T-helper 17 cell (primary cell): ENCODE measurements at places on chromosomes 1 and 21.
A peak's percentile ranks its signal among the peaks of the same experiment; 100 is the strongest.

DNA sequence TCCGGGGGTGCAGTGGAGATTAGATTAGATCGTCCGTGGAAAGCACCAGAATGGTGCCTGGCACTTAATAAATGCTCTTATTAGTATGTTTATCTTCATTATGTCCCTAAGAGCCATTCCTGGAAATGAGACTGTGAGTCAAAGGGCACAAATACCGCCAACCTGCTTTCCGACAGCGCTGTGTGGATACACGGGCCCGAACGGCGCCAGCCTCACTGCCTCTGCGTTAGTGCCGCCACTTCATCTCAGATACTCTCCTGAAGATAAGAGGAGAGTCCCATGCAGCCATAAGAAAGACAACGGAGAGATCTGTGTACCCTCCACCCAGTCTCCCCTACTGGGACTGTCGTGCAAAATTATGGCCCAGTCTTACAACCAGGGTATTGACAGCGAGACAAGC, 22.0 kb downstream of the PDE9A start:
- no peak for DNase-seq

GRCh38 chr1:54126271-54126815, 26.5 kb downstream of the CDCP2 start:
- DNase-seq, result no peak

GRCh38 chr1:2969011-2969844, 52.0 kb upstream of the ACTRT2 start:
- DNase-seq, result no peak

GRCh38 chr1:1089731-1090423, 15.8 kb upstream of the RNF223 start:
- DNase-seq, result no peak

DNA sequence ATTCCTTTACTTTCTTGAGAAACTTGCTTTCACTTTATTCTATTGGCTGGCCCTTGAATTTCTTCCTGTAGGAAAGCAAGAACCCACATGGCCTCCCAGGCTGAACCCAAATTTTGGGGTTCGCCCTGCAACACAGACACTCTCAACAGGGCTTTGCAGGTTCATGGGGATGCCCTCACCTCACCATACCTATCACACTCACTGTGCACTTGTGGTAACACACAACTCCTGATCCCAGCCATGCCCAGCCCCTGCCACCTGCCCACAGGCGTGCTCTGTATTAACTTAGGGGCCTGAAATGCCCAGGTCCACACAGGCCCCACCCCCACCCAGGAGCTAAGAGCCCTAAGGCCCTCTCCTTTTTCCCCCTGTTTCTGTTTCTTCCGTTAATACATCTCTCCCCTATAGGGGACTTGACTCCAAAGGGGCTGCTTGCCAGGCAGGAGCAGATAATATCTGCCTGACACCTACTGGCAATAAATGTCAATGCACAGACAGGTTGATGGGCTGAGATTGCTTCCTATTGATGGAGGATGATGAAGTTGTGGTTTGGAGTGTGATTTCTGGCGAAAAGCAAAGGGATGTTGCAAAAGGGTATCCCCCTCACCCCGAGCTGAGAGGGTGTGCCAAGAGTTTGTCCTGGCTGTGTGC, 171.5 kb downstream of the AJAP1 start:
- DNase-seq, result no peak

DNA sequence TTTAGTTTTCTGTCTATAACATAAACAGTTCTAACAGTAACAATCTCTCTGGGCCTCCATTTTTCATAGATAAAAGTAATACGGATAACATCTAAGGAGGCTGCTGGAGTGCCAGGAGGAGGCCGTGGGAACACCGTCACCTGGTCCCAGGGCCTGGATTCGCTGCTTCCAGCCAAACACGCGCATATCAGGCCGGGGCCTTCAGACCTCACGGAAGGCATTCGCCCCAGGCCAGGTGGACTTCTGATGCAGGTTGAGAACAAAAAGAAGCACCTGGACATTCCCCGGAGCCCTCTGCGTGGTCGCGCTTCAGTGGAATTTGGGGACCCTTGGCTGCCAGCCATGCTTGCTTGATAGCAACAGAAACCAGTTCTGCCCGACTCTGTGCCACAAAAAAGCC, 113.1 kb upstream of the GUCA2B start:
- no peak for DNase-seq

DNA sequence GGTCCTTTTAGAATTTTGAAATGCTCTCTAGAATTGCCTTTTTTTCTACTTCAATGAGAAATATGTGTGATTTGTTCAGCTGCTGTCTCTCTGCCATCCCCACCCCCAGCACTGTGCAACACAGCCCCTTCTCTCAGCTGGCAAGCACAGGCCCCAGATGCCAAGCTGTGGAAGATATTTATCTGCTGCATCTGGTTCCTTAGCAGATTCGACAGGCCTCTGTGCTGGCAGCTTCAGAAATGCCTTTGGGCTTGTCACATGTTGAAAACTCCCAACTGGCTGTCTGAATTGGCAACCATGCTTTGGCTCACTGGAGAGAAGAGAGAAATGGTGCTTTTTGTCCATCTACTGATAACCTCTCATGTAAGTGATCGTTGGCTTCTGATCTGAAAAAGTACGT, 206.7 kb upstream of the C1orf87 start:
- DNase-seq, result no peak

- no peak for DNase-seq
Measured at GRCh38 chr1:61208172-61208571, 125.8 kb downstream of the NFIA start.

DNA sequence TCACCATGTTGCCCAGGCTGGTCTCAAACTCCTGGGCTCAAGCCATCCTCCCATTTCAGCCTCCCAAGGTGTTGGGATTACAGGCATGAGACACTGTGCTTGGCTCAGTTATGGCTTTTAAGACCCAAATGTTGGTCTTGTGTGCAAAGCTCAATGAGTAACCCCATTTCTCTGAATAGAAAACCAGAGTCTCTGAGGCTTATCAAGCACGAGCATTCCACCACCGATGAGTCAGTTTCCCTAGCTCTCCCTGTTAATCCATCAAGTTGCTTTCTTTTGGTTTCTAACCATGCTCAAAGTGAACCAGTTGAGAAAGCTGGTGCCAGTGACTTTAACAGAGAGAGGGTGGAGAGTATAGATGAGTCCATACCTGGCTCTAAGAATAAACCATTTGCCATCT, 350.9 kb upstream of the ADGRL2 start:
- no peak for DNase-seq

- no peak for DNase-seq
Measured at GRCh38 chr1:83857103-83857502, 141.8 kb downstream of the TTLL7 start.

DNA sequence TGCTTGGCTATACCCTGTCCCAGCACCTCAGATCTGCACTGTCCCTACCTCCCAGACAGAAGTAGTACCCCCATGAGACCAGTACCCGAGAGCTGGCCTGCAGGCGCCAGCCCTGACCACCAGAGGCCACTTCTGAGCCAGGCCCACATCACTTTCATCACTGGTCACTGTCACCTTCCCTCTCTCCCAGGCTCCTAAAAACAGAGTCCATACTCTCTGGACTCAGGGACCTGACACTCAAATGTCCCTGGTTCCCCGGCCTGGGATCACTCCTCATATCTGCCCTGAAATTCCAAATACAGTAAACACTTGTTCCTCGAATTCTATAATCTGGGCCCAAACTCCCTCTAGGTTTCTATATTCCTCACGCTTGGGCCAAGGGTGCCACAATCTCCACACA, 18.7 kb downstream of the TMEM53 start:
- no peak for DNase-seq

DNA sequence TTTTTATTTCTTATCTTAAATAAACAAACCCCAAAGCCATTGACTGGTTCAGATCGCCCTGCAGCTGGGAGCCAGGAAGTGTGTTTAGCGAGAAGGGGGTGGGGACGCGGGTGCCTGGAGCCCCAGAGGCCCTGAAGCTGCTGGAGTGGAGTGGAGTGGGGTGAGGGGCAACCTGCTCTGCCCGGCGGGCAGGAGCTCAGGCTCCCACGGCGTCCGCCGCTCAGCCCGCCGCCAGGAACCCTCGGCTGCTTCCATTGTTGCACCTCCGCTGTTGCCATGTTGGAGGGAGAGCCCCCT, 673 bp downstream of the PIK3C2B start:
- peak; percentile 33 for DNase-seq

GRCh38 chr1:198788561-198789064, 149.8 kb downstream of the PTPRC start:
- DNase-seq, result no peak

DNA sequence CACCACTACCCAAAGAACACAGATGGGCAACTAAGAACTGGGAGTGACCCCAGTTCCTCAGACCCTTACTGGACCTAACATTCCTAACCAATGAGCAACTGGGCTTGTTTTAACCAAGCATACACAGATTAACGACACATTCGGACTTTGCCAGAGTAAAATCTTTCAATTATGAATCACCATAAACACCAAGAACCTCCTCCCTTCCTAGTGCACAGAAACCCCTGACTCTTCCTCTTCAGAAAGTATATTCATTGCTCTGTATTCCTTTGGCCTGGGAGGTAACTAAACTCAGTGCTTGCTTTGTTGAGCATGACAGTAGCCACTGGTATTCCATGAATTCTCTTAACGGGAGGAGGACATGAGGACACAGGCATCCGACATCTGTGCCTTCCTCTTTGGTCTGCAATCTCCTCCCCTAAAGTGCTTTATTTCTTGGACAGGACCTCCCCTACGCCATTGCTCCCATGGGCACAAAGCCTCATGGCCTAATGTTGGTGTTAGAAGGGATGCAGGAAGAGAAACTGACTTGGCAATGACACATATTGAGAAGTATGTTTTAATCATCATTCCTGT, 42.7 kb downstream of the SEC16B start:
- DNase-seq, result no peak

DNA sequence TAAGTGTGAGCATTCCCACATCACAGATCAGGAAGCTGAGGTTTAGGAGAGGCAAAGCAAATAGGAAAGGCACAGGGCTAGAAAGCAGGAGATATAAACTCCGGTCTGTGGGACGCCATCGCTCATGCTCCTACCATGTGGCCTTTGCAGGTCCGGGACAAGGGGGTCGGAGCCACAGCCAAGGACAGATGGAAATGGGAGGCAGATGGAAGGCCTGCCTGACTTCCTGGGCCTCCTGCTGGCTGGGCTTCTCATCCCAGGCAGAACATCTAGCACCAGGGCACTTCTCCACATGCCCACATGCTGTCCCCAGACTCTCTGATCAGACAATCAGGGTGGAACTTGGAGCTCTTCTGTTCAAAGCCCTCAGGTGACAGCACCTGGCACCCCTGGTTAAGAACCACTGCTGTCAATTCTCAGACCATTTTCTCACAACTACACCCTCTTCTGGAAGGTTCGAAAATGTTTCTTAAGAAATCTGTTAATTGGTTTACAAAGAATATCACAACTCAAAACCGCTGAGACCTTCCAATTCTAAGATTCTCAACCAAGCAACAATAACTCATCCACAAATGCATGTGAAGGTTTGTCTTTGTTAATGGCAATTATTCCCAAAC, 173.3 kb upstream of the EDN2 start:
- no peak for DNase-seq

GRCh38 chr1:220243947-220244346, 28.3 kb downstream of the RAB3GAP2 start:
- no peak for DNase-seq

DNA sequence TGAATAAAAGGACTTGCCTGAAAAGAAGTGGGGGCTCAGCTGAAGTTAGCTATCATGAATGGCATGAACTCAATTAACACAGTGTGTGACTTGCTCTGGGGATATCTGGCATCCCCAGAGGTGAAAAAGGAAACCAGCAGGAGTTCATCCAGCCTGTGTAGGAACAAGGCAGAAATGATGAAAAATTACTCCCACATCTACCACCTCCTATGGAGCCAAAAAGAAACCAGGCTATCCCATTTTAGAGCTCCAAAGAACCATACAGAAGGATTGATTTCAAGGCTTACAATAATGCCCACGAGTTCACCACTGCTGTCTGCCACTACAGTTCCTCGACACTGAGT, 25.3 kb downstream of the TP53BP2 start:
- no peak for DNase-seq

GRCh38 chr1:10648689-10649516, 147.5 kb downstream of the CASZ1 start:
- no peak for DNase-seq
